AG04450 (cell line): ENCODE measurements at places on chromosomes 12 and 14. TPM values are rescaled to one million over a fixed set of nuclear protein-coding genes. Genes with fewer than 3 reads are reported as not detected.

DNA sequence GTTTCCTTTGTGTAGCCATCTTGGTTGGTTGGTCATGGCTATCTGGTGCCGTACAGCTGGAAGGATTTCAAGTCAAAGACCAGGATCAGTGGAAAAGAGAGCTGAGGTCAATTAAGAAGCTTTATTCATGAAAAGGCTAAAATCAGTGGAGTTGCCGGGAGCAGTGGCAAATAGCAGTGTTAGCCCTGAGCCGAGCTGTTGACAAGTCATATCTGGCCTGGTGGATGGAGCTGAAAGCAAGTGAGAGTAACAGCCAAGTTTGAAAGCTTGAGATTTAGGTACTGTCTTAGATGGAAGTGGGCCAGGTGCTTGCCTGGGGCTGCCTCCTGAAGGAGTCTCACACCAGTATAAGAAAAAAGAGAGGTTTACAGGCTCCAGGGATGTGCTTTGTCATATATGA is 9.0 kb downstream of the BATF start:
- DNase-seq: no peak

- DNase-seq: no peak
Measured at GRCh38 chr14:35222872-35223466, 69.2 kb upstream of the PSMA6 start.

GRCh38 chr12:95870897-95871296 is 12.1 kb downstream of the SNRPF start:
- no peak for DNase-seq

GRCh38 chr14:31024577-31025366 is 677 bp upstream of the AP4S1 start:
- no peak for DNase-seq

GRCh38 chr14:73778736-73779135 is 64.6 kb upstream of the PNMA1 start:
- no peak for DNase-seq

- DNase-seq: no peak
Measured at GRCh38 chr14:24904533-24904932, 145.4 kb downstream of the STXBP6 start.

GRCh38 chr12:59115526-59115925 is 195.2 kb upstream of the LRIG3 start:
- no peak for DNase-seq

DNA sequence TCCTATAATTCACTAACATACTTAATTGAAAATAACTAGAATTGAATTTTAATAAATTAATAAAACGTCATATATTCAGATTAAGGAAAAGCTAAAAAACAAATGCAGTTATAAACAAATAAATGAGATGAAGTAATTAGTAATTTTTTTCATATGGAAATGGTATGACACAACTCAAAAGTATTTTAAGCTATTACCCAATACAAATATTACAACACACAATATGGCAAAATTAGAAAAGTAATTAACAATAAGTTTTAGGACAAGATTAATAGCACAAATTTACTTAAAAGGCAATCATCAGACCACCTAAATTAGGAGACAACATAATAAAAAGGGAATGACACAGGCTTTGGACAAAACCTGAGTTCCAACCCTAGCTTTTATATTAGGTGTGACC is 81.7 kb downstream of the EEA1 start:
- DNase-seq: no peak

- no peak for DNase-seq
Measured at GRCh38 chr12:41510470-41510869, 322.4 kb downstream of the PDZRN4 start.

CLEC4D gene
- not detected in 2 replicates for polyA plus RNA-seq

DNA sequence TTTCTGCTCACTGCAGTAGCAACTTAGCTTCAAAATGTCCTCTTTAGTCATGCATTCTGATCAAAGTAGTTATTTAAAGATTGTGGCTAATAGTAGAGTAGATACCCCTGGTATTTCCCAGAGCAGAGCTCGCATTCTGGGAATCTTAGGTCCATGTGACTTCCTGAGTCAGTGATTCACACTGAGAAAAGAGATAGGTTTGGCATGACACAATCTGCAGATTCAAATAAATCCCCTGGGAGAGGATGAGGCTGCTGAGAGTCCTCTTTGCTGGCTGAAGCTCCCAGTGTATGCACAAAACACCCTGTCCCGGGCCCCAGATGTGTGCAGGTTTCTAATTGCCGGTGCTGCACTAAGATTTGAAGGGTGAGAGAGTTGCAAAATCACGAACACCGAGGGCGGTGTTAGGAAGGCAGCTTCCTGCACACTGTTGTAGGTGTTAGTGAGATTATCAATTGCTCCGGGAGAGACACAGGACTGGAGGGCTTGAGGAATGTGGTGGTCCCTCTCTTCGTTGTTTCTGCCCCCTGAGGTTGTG is 233.2 kb downstream of the NRXN3 start:
- DNase-seq: no peak

- no peak for DNase-seq
Measured at GRCh38 chr14:104316121-104316722, 177.8 kb downstream of the KIF26A start.

GRCh38 chr14:23110579-23111365 is 6.0 kb upstream of the CIROP start:
- DNase-seq: no peak

- DNase-seq: no peak
Measured at GRCh38 chr14:68637106-68638021, 155.5 kb downstream of the ZFP36L1 start.

CLEC4C gene
- not detected in 2 replicates for polyA plus RNA-seq

- no peak for DNase-seq
Measured at GRCh38 chr12:126358806-126359205, 1293.6 kb downstream of the AACS start.

- no peak for DNase-seq
Measured at GRCh38 chr12:85831327-85831990, 4.8 kb downstream of the RASSF9 start.

GRCh38 chr12:1628666-1629337 is at the start of gene WNT5B:
WNT5B (plus strand) TSS chr12:1629231; CDS start chr12:1631355, 2,124 bp downstream.
- no peak for DNase-seq

GRCh38 chr12:6542209-6543009 is 8.1 kb downstream of the GAPDH start:
- DNase-seq: no peak

FGD4 gene
- 4.7 and 5.1 TPM in 2 replicates for polyA plus RNA-seq

PSMC6 gene
- polyA plus RNA-seq: 91.9 and 140 TPM in 2 replicates

RERG gene
- 0.12 and 0.16 TPM in 2 replicates for polyA plus RNA-seq

SLC10A1 gene
- not detected in 2 replicates for polyA plus RNA-seq

GRCh38 chr14:73771848-73772638 is 57.9 kb upstream of the PNMA1 start:
- no peak for DNase-seq

PRICKLE1 gene
- polyA plus RNA-seq: 36.0 and 50.0 TPM in 2 replicates

DNA sequence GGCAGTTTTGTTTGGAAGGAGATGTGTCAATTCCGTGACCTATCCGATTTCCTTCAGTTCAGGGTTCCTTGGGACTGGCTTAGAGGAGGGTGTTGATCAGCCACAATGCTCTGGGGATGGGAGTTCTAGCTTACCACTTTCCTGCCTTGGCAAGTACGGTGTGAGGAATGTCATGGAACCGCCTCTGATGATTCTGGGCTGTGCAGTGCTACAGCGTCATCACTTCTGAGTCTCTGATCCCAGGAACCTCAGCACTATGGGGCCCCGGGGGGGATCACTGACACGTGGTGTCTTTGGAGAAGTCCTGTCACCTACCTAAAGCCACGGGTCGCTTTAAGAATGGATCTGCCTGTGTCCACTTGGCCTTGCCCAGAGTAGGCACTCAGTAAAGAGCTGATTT is 271.5 kb upstream of the FKBP4 start:
- no peak for DNase-seq

DNA sequence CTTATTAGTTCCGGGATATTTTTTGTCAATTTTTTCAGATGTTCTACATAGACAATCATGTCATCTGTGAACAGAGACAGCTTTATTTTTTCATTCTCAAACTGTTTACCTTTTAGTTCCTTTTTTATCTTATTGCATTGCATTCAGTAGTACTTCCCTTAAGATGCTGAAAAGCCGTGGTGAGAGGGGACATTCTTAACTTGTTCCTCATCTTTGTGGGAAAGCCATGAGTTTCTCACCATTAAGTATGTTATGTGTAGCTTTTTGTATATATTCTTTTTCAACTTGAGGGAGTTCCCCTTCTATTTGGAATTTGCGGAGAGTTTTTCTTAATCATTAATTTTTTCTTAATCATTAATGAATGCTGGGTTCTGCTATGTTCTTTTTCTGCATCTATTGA is 1727.1 kb upstream of the SEL1L start:
- DNase-seq: no peak

DNA sequence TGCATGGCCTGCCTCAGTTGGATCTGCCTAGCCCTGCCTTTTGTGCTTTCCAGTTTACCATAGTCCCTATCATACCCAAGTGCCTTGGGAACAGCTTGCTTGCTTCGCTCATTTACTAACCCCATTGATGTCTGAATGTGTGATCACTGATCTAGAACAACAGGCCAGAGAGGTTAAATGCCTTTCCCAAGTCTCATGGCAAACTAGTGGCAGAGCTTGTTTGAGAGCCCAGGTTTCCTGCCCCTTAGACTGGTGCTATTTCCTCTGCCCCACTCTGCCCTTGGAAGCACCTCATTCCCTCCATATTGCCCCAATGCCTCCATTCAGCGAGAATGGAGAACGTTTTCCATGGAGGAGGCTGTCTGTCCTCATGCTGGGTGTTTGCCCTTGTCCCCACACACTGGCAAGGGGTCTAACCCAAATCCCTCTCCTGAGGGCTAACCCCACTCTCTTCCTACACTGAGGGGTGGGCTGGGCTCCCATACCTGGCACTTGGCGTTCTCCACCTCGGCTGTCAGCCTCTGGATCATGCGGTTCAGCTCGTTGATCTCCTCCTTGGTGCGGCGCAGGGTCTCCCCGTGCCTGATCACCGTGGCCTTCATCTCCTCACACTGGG is 19.8 kb downstream of the KRT7 start:
- no peak for DNase-seq

RDH11 gene
- polyA plus RNA-seq: 101 and 109 TPM in 2 replicates

GRCh38 chr12:129873111-129873832 is 30.6 kb downstream of the TMEM132D start:
- DNase-seq: no peak

DNA sequence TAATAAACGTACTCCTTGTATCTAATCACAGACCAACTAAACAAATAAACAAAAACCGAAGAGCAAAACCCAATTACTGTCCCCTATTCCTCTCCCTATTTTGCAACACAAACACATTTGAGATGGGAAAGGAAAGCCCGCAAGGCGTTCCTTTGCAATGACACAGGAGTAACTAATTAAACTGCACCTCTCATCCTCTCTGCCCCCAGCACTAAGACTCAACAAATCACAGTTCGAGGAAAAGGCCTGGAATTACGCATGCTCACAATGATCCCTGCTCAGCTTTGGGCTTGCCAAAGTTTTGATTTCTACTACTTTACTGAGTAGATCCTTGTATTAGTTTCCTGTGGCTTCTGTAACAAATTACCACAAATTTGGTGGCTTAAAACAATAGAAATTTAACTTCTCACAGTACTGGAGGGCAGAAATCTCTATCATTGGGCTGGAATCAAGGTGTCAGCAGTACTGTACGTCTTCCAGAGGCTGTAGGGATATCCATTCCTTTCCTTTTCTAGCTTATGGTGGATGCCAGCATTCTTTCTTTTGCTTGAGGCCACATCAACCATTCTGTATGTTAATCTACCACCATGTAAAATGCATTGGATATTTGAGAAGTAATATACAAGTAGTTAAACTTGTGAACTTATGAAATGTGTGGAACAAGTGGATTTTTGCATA is 123.0 kb downstream of the NAV3 start:
- no peak for DNase-seq

SERPINA10 gene
- polyA plus RNA-seq: not detected in 2 replicates

OTX2 gene
- polyA plus RNA-seq: not detected in 2 replicates

GRCh38 chr12:52091061-52091460 is 11.6 kb downstream of the SMIM41 start:
- no peak for DNase-seq

- no peak for DNase-seq
Measured at GRCh38 chr12:124835656-124836410, 27.8 kb downstream of the SCARB1 start.

DNA sequence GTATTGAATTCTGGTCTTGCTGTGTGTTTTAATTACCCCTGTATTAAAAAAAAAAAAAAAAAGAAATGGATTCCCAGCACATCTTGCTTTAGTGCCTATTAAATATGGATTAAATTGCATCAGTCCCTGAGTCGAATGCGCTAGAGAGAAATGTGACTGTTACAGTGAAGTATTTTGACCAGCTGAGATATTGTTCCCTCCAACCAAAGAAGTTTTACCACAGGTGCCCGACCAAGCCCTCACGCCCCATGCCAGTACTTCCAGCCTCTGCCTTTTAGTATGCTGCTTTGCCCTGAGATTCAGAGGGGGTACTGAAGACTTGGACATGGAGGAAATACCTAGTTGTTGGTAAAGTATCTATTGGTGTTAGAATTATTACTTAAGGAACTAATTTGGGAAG is 159.7 kb downstream of the TTLL5 start:
- no peak for DNase-seq

MYO1H gene
- not detected in 2 replicates for polyA plus RNA-seq

- no peak for DNase-seq
Measured at GRCh38 chr12:101826766-101827368, 3.9 kb downstream of the GNPTAB start.

LRRC43 gene
- 0.27 and 0.48 TPM in 2 replicates for polyA plus RNA-seq

SUPT16H gene
- polyA plus RNA-seq: 69.7 and 70.7 TPM in 2 replicates

- DNase-seq: no peak
Measured at GRCh38 chr12:67356380-67356774, 87.2 kb downstream of the CAND1 start.

DNA sequence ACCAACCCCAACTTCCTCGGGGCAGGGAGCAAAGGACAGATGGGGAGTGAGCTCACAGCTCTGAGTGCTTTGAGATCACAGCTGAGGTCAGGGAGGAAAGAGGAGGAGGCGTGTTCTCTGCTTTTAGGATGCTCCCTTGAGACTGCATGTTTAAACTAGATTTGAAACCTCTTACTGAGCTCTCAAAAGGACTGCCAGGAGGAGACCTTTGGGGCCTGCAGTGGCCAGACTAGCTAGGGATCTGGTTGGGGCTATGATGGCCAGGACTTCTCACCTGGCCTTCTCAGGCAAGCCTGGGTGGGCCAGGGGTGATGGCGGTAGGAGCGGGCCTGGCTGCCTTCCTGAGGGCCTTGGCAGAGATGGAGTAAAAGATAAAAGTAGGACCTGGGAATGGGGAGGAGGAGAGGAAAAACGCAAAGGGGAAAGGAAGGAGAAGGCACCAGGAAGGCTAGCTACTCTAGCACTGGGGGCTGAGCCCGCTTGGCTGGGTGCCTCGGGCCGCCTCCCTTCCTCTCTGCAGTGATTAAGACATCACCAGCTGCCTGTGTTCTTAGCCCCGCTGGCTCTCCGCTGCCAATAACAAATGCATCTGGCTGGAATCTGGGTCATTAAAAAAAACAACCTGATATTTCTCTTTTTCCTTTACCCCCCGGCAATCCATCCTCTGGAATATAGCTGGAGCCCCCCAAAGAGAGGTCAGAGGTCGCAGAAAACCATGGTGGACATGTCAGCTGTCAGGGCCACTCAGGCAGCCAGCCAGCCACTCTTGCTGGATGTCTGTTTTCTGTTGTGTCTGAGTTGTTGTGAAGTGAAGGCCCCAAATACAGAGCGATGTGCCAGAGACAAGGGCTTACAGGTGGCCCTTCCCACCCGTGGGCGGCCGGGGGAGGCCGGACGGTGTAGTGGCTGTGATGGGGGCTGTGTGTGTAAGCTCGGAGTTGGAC is 141.3 kb downstream of the TSPAN9 start:
- no peak for DNase-seq

AICDA gene
- polyA plus RNA-seq: not detected in 2 replicates

ARHGAP9 gene
- polyA plus RNA-seq: 1.2 TPM in 2 replicates

GRCh38 chr12:52404951-52405350 is 1.2 kb downstream of the KRT82 start:
- no peak for DNase-seq
